SW480 (cell line): ENCODE measurements at places on chromosomes 6 and 20.
A peak's percentile ranks its signal among the peaks of the same experiment; 100 is the strongest.

DNA sequence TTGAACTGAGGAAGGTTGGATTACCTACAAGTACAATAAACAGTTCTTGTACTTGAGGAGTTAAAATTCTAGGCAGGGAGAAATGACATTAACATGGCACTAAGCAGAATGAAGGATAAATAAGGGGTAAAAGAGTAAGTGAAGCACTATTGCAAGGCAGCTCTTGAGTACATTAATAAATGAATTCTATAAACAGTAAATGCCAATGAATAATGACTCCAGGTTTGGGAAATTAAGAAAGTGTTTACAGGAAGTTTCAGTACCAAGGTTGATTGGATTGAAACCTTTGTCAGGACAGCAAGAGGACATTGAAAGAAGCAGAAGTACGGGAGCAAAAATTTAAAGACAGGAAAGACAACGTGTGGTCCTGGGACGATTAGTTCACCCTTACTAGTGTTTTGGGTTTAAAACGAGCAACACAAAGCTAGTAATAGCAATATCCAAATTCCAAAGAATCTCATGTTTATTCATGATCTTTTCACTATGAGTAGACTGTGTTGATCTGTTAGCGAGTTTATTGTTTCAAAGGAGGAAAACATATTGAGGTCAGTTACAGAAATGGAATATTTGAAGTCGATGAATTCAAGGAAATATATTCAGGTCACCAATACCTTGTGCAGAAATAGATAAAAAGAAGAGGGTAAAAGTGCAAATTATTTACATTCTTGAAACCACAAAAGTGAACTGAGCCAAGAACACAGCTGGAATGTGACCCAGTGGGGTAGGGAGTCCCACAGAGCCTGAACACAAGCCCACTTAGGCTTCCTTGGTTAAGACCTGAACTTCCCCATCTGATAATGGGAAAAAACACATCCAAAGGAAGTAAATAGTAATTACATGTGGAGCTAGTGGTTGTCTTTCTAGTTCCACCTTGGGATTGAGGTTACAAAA is 80.8 kb downstream of the MKKS start:
- DNase-seq, result no peak

- no peak for DNase-seq
Measured at GRCh38 chr6:87103977-87104601, 9.2 kb upstream of the CGA start.

DNA sequence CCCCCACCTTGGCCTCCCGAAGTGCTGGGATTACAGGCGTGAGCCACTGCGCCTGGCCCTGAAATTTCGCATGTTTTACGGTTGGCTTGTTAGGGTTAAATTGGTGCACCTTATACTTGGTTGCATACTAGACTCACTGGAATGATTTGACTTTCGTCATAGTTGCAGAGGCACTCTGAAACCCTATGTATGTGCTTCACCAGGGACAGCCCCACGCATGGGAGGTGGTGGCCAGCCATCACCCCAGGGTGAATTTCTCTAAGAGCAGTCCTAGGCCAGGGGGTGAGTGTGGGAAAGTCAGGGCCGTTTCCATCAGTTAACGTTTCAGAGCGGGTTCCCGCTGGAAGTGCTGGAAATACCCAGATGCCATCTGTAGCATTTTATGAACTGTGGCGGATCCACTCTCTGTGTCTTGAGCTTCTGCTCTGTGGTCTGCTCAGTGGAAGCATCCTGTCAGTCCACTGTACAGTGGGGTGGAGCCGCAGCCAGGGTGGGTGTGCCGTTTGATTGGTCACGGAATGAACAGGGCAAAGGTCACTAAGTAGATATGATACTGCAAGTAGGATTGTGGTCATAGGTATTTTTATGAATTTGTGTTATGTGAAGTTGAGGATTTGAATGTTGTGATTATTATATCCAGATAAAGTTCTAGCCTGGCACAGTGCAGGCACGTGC is 13.2 kb downstream of the DNAJC5 start:
- DNase-seq, result peak; percentile 85

DNA sequence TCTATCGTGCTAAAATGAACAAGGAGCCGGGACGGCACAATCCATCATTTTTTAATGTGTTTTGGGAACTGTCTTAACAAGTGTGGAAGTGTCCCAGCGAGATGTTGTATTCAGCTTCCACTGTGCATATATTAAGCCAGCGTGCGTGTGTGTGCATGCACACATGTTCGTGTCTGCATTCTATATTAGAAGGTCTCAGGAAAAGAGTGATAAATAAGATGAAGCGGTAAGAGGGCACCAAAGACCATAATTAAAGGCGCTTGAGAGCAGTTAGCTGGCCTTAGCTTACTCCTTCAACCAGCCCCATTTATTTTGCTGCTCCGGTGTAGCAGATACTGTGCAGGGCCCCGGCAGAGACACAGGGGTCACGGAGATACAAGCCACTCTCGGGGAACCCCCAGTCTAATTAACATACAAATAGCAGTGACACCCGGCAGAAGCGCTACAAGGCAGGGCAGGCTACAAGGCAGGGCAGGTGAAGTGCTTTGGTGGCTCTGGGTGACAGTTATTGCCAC is 206.5 kb upstream of the RREB1 start:
- DNase-seq, result no peak

- no peak for DNase-seq
Measured at GRCh38 chr6:1601158-1602048, 8.3 kb upstream of the FOXC1 start.

- DNase-seq, result no peak
Measured at GRCh38 chr6:149964308-149965193, 808 bp downstream of the ULBP1 start.

DNA sequence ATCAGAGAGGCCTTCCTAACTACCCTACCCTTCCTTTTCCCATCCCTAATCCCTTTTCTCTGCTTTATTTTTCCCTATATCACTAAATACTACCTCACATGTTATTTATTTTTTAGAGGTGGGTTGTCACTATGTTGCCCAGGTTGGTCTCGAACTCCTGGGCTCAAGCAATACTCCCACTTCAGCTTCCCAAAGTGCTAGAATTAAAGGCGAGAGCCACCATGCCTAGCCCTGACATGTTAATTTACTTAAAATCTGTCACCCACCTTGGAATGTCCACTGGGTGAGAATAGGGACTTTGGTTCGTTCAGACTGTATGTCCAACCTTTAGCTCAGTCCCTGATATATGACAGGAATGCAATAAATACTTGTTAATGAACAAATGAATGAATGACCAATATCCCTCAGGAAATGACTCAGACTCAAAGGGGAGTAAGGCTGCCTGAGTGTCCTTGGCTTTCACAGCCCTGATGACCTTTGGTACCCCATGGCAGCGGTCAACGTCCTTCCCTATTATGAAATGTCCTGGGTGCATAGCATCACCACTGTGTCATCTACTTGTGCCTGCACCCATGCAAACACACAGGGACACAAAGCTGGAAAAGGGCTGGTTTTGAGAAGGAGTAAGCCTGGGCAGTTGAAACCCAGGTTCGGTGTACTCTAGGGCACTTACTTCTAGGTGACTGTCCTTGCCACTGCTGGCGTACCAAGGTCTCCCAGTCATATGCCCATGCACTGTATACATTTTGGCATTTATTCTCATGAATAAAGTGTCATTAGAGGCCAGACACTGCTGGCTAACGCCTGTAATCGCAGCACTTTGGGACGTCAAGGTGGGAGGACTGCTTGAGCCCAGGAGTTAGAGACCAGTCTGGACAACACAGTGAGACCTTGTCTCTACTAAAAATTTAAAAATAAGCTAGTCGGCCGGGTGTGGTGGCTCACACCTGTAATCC is 26.5 kb downstream of the BCL2L1 start:
- DNase-seq, result peak; percentile 95

DNA sequence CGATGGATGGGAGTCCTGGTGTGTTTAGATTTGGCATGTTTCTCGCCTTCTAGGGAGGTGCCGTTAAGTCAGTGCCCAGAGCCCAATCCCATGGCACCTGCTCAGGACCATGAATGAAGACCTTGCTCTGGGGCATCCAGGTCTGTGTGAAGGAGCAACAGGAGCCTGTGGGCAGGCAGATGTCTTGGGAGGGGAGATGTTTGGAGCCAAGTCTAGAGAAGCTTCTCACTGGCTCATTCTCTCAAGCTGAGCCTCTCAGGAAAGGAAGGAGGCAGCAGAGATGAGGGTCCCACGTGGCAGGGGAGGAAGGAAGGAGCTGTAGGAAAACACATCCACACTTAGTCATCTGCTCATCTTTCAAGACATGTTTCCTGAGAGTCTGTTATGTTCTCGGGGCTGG is 9.5 kb upstream of the SIRPB1 start:
- no peak for DNase-seq

GRCh38 chr6:30121446-30122366 is 8.8 kb upstream of the TRIM31 start:
- DNase-seq, result no peak
